ENCODE measurements at places on chromosomes 6 and 20. TPM values are rescaled to one million over a fixed set of nuclear protein-coding genes. Genes with fewer than 3 reads are reported as not detected.
A peak's percentile ranks its signal among the peaks of the same experiment; 100 is the strongest.

DNA sequence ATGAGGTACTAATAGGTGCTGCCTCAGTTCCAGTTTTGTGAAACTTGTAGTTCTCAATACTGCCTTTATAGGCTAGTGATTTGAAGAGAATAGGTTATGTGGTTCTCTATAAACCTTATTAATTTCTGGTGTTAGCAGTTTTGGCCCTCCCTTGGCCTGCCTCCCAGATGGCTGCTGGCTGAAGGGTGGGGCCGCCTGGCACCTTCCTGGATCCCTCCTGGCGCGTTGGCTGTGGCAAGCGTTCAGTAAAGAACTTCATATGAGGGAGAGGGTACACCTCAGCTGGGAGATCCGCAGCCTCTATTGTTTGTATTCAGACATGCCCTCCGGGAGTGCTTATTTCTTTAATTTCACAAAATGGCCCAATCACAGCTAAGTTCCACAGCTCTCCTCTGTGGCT, 51.9 kb downstream of the FAM120B start:
- DNase-seq, result peak; percentile 30

- DNase-seq, result no peak
Measured at GRCh38 chr6:149890629-149891045, 7.3 kb downstream of the RAET1E start.

DNA sequence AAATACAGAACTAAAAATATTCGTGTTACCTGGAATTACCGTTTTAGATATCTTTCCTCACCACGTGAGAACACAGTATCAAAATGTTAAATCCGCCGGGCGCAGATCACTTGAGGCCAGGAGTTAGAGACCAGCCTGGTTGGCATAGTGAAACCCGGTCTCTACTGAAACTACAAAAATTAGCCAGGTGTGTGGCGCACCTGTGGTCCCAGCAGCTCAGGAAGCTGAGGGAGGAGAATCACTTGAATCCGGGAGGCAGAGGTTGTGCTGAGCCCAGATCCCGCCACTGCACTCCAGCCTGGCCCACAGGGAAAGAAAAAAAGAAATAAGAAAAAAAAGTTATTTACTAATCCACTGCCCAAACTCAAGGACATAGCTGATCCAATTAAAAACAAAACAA, 4.8 kb upstream of the DDX43 start:
- no peak for DNase-seq

- DNase-seq, result no peak
Measured at GRCh38 chr6:25330796-25331685, 51.9 kb downstream of the CARMIL1 start.

DNA sequence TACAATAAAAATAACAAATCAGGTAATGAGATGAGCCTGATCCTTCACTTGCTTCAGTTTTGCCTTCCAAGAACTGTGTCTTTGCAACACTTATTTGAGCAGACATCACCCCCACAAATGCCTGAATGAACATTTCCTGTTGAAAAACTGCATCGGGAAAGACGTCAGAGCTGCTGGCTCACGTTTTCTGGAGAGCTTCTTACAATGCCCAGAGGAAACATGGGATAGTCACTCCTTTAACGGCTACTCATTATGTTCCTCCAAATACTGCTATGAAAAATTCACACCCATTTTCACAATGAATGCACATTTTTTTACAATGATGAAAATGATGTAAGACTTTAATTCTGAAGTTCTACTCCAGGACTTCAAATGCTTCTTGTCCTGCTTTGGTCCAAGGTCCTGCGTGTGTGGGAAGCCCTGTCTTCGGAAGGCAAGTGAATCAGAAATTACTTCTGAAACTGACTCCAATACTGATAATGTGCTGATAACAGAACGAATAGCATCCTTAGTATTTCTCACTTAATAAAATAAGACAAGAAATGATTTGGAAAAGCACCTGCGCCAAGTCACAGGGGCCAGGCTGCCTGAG, 238.0 kb downstream of the ANKRD60 start:
- DNase-seq, result no peak

GRCh38 chr6:79137671-79138070, 59.6 kb upstream of the PHIP start:
- no peak for DNase-seq

DNA sequence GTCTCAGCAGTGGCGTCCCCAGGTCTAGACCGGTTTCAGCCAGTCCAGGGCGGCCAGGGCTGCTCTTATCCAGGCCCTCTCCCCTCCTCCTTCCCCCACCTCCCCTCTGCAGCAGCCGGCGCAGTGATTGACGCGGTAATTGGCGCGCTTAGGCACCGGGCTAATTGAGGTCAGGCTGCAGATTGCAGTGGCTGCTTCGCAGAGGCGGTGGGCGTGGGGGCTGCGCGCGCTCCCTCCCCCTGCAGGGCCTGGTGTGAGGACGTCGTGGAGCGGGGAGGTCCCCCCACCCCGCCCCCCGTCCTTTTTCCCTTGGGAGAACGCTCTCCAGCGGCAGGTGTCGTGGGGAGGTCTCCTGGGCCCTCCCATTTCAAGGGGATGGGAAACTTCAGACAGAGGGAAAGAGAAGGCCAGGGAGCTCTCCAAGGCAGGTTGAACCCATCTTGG, 70.4 kb upstream of the BLCAP start:
- no peak for DNase-seq

DNA sequence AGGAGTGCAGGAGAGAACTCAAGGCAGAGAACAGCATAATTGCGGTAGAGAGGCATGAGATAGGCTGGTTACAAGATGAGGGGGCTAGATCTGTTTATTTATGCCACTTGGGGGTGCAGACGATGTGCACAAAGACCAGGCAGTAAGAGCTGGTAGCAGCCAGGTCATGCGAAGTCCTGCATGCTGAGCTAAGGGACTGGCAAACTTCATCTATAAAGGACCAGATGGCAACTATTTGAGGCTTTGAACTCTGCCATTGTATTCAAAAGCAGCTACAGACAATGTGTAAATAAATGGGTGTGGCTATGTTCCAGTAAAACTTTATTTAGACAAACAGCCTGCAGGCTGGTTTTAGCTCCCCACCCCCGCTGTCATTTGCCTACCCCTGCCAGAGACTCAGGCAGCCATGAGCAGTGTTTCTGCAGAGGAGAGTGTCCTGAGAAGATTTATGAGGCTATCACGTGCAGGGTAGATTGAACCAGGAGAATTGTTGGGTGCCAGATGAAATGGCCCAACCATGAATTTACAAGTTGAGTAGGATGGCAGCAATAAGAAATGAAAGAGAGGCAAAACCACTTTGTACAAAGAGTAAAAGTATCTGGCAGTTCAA, 253.4 kb upstream of the MOCS1 start:
- DNase-seq, result no peak

DNA sequence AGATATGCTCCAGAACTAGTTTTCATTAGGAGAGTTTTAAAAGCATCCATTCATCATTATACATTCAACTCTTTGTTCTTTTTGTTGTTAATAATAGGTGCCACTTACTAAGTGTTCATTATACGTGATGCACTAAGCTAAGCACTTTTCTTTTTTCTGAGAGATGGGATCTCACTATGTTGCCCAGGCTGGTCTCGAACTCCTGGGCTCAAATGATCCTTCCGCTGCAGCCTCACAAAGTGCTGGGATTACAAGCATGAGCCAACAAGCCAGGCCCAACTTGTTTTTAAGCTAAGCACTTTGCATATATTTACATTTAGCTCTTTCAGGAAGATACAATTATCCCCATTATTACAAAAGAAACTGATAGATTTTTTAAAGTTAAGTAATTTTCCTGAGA, 5.7 kb upstream of the GFOD1 start:
- DNase-seq, result no peak

The HSPA12B gene
- total RNA-seq, result 12.5 TPM

The SAMD3 gene
- total RNA-seq, result not detected

The KIF6 gene
- total RNA-seq, result 0.69 TPM

Measured in left ventricle myocardium inferior (tissue), 1 donor.